ENCODE measurements at places on chromosomes 7 and 10.

DNA sequence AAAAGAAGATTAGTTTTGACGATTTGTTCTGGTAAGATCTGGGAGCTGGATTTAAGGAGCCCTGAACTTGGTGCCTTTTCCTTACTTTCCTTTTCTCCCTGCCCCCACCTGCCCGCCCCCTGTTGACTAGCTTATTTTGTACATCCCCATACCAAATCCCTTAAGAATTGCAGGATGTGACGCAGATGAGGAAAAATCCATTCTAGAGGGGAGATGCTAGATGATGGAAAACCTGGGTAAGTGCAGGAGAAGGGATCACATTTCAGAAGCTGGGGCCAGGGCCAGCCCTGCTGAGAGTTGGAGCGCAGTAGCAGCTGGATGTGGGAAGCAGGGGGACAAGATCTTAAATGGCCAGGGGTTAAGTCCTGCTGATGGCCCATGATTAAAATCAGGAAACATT is 93.9 kb downstream of the CCDC3 start:
- no peak for DNase-seq

GRCh38 chr10:48463318-48464003 is 141.4 kb downstream of the ARHGAP22 start:
- no peak for DNase-seq

GRCh38 chr7:13055732-13056368 is 368.4 kb downstream of the ARL4A start:
- DNase-seq, result no peak

GRCh38 chr10:43119416-43120115 is 18.7 kb upstream of the CSGALNACT2 start:
- DNase-seq, result no peak

DNA sequence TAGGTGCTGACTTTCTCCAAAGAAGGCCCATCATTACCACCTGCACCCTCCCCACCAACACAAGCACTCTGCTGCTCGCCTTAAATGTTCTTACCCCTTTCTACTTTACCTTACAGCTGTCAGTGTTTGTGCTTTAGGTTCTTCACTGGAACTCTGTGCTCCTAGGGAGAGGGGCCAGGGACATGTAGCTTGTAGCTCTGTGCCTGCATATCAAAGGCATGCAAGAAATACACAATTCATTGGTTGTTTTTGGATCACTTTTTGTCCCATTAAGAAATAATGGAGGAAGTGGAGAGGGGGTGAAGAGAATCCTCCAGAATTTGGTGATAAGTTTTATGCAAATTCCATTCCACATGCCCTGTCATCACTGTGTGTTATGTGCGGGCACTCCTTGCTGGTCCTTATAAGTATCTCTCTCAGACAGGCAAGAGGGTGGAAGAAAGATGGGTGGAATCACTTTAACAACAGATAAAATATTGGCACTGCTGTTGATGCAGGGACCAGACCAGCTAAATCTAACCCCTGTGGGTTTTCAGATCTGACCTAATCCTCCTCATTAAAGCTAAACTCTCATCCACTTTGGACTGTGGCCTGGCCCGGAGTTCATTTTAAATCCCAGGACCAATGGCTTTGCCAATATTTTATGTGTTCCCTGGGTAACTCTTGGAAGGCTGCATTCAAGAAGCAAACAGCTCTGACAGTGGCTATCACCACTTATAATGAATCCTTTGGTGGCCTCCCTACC is 375.8 kb upstream of the NFE2L3 start:
- DNase-seq, result no peak

DNA sequence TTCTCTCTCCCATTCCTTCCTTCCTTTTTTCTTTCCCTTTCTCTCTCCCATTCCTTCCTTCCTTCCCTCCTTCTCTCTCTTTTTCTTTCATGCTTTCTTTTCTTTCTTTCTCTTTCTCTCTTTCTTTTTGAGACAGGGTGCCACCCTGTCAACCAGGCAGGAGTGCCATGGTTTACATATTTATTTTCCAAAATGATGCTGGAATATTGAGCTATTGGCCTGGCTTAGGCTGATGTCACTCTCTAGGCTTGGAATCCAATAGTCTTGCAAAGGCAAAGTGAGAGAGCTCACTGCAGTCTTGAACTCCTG is 159.1 kb downstream of the BAMBI start:
- no peak for DNase-seq

DNA sequence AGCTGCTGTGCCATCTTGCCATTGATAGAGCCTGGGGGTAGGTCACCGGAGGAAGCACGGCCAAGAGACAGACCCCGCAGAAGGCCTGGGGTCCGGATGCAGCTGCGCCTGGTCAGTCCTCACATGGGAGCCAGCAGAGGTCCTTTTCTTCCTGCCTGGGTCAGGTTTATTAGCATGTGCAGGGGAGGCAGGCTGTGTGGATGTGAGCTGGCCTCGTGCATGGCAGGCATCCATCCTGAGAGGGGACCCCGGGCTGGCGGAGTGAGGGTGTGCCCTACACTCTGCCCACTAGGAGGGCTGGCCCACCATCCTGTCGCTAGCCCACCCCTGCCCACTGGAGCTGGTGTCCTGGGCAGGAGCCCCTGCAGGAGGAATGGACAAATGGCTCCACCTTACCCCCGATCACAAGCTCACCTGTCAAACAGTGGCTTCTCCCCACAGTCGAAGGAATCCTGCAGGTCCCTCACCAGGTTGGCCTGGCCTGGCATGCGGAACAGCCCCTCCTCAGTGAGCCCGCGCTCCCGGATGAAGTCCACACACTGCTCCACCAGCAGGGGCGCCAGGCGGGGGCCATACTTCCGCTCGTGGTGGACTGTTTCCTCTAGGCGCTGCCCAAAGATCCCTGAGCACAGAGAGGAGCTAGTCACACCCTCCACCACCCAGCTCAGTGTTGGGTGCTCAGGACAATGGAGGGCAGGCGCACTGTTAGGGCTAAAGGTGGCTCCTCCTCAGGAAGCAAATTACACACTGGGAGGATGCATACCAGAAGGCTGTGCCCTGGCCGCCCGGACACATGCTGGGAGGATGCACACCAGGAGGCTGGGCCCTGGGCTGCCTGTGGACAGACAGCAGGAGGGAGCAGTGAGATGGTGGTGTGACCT is 145.4 kb downstream of the ARHGAP22 start:
- DNase-seq, result no peak

DNA sequence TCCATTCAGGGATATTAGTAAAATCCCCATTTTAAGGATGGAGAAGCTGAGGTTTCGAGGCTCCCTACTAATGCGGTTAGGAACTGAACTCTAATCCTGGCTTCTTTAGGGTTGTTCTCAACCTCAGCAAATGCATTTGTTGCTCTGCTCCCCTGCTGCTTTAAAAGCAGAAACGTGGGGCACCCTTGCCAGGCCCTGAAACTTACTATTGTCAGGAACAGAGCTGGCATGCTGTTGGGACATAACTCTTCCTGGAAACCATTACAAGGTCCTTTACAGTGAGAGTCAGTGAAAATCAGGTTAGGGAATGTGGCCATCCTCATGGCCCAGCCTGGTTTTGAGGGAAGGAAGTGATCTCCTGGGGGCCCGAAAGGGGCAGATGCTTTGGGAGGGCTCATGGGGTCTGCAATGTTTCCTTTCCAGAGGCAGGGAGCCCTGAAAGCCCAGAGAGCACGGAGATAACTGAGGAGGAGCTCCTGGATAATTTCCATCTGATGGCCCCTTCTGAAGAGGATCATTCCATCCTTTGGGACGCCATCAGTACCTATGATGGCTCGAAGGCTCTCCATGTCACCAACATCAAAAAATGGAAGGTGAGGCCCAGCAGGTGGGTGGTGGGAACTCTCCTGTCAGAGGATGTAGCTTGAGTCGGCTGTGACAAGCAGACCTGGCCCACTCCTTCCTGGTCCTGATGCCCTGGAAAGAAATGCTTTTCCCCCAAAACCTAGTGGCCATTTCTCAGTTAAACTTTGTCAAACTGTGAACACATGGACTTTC is 2.0 kb downstream of the IGFBP1 start:
- no peak for DNase-seq

DNA sequence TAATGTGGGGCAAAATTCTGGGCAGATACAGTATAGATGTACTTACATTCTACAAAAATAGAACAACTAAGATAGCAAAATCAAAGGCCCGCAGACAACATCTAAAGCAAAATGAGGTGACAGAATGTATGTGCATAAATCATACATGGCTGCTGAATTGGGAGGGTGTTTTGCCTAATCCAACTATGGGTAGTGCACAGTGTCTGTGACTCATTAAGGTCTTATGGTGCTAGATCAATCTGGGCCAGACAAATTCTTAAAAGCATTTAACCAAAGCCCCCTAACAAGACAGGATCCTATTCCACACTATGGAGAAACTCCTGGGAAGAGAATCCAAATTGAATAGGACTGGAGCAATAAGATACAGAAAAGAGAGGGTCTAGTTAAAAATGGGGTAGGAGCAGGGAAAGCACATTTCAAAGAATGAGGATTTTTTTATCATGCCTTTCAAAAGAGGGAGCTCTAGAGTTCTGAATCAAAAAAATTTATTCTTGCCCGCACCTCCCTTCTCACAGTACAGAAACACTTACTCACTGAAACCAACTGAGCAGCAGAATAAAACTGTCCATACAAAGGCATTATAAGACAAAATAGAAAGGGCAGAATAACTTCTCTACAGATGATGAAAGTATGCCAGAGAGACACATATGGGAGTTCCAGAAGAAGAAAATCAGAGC is 181.3 kb downstream of the RNLS start:
- DNase-seq, result no peak

- DNase-seq, result no peak
Measured at GRCh38 chr10:113947184-113948041, 93.0 kb downstream of the NHLRC2 start.

DNA sequence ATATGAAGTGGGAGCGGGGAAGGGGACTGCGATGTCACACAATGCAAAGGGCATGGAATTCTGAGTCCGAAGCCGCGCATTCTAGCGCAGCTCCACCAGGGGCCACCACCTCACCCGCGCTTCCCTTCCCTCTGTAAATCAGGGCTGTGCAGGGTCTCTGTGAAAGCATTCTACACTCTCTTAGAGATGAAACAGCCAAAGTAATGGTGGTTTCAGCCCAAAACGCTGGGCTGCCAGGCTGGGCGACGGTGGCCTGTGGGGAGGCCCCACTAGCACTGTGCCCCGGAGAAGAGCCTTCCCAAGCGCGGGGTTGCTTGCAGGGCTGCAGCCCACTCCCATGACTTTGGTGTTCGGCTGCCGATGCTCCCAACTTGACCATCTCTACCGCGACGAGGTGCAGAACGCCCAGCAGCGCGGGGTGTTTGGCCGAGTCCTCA is 11.4 kb downstream of the ATG9B start:
- DNase-seq, result no peak

DNA sequence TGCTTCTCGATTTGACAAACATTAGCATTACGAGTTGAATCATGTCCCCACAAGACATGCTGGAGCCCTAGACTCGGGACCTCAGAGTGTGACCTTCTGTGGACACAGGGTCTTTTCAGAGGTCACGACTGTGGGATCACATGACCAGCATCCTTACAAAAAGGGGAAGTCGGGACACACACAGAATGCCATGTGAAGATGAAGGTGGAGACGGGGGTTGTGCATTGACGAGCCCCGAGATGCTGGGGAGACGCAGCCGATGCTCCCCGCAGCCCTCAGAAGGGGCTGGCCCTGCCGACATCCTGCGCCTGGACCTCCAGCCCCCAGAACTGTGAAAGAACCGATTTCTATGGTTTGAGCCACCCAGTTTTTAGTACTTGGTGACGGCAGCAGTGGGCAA is 7.5 kb downstream of the ZFAND2A start:
- no peak for DNase-seq

DNA sequence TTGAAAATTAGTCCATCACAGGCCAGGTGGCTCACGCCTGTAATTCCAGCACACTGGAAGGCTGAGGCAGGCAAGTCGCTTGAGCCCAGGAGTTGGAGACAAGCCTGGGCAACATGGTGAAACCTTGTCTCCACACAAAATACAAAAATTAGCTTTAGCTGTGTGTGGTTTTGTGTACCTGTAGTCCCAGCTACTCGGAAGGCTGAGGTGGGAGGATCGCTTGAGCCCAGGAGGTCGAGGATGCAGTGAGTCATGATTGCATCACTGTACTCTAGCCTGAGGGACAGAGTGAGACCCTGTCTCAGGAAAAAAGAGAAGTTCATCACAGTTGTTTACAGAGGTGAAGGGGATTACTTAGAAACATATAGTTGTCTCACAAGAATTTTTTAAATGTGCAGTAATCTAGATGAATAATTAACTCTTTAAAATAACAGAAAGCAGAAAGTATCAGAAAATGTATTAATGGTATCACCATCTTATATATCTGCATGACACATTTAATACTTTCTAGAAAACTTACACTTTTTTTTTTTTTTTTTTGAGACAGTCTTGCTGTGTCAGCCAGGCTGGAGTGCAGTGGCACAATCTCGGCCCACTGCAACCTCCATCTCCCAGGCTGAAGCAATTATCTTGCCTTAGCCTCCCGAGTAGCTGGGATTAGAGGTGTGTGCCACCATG is 8.9 kb downstream of the LCOR start:
- no peak for DNase-seq

DNA sequence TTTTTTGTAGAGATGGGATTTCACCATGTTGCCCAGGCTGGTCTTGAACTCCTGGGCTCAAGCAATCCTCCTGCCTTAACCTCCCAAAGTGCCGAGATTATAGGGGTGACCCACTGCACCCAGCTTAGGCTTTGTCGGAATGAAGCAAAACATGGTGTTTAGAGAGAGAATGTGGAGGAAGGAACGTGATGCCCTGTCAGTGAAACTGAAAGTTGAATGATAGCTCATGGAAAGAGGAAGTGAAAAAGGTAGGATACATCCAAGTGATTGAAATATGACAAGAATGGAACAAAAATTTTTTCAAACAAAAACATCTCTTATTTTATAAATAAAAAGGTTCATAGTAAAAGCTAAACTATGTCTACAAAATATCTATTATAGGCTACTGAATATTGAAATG is 5.9 kb downstream of the AKAP9 start:
- DNase-seq, result no peak
